Colonic mucosa (tissue), 4 donors: ENCODE measurements at places on chromosomes 5 and 9. TPM values are rescaled to one million over a fixed set of nuclear protein-coding genes. Genes with fewer than 3 reads are reported as not detected.

The OBP2B gene
- total RNA-seq, result not detected

The KIAA0825 gene
- 1.1 TPM for total RNA-seq

The RIGI gene
- total RNA-seq, result 3.0 TPM

The PTGDS gene
- 15.9 TPM for total RNA-seq

The F2RL1 gene
- total RNA-seq, result 139 TPM

The AJM1 gene
- total RNA-seq, result 17.1 TPM

The SEMA6A gene
- total RNA-seq, result 66.7 TPM

The SLC36A2 gene
- total RNA-seq, result not detected

The DND1 gene
- 0.16 TPM for total RNA-seq

The FAM221B gene
- not detected for total RNA-seq

The BSPRY gene
- total RNA-seq, result 25.6 TPM

The C7 gene
- total RNA-seq, result 14.7 TPM

The SURF2 gene
- 18.7 TPM for total RNA-seq
